ENCODE measurements at places on chromosomes 13 and 19.

- no peak for DNase-seq
These were observed 26.6 kb downstream of the ATP11A start for GRCh38 chr13:112716461-112716820.

DNA sequence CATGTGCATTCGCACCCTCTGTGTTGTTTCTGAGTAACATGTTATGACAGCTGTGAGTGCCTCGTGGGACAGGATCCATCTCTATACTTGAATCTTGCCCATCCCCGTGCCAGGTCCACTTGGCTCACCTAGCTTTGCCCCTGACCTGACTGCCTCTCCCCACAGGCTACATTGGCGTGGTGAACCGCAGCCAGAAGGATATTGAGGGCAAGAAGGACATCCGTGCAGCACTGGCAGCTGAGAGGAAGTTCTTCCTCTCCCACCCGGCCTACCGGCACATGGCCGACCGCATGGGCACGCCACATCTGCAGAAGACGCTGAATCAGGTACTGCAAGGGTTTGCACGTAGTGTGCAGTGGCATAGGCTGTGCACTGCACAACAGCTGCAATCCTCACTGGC lies 53.2 kb downstream of the TMED1 start:
- no peak for DNase-seq

GRCh38 chr19:49340069-49340864 lies 5.1 kb downstream of the CD37 start:
- DNase-seq, result peak; percentile 26

DNA sequence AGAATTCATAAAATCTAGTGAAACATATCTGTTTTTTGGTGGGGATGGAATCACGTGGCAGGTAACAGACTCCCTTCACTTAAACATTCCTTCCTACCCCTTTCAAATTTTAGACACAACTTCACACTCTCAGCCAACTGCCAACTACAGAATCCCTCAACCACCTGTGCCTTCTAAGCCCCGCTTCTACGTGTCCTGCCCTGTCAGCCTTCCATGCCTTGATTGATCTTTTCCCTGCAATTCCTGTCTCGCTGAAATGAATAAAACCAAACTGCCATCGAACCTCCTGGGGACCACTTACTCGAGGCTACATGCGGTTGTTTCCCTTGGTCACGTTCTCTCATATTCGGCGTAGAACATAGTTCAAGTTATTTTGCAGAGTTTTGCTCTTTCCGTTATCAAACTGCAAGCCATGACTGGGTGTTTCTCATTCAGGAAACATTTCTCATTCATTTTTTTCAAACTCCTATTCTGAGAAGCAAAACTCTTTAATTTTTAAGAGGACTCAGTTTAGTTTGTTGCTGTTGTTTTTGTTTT lies 1.1 kb downstream of the ZNF625 start:
- no peak for DNase-seq

DNA sequence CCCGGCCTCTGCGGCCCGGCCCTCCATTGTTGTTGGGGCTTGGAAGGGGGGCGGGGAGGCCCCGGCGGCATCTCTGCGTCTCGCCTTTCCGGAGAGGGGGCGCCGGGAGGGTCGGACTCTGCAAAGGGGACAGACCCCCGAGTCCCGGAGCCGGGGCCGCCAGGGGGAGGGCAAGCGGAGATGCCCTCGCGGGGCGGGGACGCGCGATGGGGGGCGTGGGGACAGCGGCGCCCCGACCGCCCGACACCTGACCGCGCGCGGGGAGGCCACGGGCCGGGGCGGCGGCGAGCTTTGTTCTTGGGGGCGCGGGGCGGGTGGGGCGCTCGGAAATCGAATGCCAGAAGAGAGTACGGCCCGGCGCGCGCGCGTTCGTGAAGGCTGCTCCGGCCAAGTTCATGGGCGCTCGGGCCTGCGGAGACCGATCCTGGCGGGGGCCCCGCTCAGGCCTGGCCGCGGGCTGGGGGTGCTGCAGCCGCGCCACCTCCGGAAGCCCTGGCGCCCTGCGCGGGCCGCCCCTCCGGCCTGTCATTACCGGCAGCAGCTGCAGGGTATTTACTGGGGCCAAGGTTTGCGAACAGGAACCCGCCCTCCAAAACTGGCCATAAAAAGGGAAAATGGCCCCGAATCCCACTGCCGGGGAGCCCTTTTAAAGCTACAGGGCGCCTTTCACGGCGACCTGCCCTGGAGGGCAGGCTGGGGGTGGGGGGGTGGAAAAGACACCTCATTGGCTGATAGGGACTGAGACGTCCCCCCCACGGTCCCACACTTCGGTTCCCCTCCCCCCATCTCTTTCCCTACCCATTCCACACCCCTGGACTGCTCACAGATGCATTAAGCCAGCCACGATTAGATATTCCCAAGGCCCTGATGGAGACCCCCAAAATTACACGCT lies 11.1 kb upstream of the NANOS3 start:
- no peak for DNase-seq

GRCh38 chr19:29326351-29326750 lies 113.4 kb upstream of the UQCRFS1 start:
- DNase-seq, result peak; percentile 2

DNA sequence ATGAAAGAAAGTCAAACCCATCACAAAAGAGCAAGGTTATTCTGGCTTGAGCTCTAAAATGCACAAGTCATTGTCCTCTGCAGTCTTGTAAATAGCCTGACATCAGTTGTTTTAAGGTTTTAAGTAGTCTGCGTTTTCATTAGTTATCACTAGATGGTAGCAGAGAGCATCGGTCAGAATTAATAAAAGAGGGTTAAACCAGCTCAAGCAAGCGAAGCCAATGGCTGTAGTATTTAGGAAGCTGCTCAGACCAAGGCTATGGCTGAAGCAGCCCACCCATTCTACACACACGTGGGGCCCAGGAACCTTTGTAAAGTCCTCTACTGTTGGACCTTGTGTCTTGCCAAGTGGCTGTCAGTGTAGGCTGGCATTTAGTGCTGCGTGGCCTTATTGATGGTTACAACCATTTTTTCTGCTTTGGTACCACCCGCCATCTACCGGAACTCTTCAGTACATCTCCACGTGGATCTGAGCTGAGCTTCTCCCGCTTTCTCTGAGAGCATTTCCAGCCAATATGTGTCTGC lies 13.3 kb upstream of the ZNF57 start:
- peak; percentile 34 for DNase-seq

- no peak for DNase-seq
These were observed 843.0 kb upstream of the ATXN8OS start for GRCh38 chr13:69264362-69265334.

DNA sequence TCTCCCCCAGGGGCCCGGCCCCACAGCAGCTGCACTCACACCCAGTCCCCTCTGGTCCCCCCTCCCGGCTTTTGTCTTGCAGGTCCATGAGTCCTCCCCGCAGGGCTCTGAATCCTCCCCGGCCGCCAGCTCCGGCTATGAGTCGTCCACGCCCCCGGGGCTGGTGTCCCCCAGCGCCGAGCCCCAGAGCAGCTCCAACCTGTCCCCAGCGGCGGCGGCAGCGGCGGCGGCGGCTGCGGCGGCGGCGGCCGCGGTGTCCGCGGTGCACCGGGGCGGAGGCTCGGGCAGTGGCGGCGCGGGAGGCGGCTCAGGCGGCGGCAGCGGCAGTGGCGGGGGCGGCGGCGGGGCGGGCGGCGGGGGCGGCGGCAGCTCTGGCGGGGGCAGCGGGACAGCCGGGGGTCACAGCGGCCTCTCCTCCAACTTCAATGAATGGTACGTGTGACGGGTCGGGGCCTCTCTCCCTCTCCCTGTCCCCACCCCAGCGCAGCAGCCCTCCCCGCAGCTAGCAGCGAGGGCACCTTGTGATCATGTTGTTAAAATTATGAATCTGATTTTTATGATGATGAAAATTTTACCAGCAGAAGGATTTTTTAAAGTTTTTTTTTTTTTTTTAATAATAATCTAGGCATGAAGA lies 3.8 kb downstream of the ZIC2 start:
- DNase-seq, result no peak

- no peak for DNase-seq
These were observed 99.6 kb downstream of the ZNF429 start for GRCh38 chr19:21604951-21605476.

DNA sequence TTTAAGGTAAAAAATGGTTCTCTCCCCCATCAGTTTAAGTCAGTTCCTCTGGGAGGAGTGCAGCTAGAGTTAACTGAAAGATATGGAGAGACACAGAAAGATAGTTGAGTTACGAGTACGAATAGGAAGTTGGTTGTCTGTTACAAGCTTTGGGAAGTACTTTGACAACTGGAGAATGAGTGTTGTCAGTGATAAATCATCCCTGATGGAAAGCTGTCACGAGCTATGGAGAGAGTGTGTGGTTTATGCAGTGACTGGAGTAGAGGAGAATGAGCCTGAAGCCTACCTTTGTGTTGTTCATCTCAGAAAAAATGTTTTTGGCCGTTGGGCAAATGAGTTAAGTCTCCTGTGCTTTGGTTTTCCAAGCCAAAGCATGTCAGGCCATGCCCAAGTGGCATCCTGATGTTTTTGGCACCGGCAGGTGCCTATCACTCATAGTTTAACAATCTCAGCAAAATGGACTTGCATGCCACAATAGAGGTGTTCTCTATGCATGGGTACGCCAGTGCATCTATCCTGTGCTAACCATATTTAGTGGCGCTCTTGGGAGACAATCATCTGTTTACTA lies 350.2 kb downstream of the IRS2 start:
- DNase-seq, result no peak

DNA sequence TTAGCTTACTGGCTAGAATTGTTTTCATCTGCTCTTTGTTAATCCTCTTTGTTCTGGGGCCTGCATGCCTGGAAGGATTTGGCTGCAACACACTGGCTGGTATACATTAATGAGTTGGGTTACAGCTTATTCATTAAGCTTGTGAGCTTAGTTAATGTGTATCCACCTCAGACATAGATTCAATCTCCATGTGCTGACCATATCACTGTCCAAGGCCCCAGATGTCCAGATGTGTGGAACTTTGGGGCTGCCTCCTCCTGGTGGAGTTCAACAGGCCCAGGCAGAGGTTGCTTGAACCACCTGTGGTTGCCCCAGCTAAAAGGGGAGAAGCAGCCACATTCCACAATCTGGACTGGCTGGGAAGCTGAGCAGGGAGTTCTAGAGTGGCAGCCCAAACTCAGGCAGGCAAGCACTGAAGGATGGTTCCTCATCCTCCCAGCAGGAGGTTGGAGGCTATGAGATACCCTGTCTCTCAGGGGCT lies 5.4 kb downstream of the DIAPH3 start:
- DNase-seq, result no peak

DNA sequence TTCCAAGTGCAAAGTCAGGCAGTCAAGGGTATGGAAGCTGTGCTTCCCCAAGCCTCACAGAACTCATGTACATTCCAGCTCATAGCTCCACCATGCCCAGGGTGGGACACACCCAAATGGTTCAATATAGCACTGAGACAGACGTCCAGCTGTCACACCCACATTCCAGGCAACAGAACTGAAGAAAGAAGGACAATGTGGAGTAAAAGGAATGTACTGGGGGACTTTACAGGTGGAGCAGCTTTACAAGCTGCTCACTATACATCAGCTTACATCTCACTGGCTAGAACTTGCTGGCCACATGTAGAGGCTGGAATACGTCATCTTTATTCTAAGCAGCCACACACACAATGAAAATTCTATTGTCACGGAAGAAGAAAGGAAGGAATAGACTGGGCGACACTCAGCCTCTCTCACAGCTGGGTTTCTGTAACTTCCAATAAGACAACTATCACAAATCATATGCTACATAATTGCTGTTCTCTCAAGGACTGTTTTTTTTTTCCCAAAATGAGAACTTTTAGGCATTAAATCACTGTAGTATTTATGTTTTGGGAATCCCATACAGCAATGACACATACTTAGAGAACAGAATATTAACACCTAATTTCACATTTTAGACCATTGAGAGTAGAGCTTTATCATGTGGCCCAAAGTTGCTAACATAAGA lies 86.1 kb downstream of the KLF12 start:
- no peak for DNase-seq

DNA sequence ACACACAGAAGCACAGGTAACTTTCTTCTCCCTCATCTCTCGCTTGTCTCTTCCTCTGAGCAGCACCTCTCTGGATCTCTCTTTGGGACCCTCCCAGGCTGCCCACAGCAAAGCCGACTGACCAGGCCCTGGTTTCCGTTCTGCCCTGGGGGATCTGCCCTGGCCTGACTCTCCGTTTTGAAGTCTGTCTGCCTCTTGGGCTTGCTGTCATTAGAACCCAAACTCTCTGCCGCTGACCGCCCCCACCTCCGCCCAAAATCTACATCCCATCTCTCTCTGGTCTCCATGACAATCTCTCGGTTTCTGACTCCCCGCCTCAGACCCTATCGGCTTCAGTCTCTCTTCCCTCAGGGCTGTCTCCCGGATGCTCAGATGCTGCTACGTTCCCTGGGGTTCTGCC lies 6.9 kb downstream of the KCNC3 start:
- no peak for DNase-seq

DNA sequence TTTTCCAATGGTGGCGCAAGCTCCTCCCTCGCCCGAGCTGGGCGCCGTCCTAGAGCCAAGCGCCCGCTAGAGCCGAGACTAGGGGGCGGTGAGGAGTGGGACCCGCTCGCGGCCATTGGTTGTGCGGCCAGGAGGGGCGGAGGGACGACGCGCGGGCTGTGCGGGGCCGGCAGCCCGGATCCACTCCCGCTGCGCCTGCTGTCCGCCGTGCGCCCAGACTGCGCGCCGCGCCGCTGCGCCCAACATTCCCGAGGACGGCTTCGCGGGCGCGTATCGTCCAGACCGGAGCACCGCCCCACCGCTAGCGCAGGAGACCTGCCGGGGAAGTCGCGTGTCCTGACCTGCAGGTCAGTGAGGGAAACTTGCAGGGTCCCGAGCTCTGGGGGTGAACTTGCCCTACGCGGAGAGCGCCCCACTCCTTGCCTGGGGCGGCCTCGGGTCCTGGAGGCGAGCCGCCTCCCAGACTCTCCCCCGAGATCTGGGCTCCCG lies at the start of gene SERTM1:
Gene SERTM1 (plus strand): TSS at position 183 of the 489 bp plus-strand sequence. CDS start 21,059 bp downstream, outside the sequence.
- DNase-seq, result no peak

DNA sequence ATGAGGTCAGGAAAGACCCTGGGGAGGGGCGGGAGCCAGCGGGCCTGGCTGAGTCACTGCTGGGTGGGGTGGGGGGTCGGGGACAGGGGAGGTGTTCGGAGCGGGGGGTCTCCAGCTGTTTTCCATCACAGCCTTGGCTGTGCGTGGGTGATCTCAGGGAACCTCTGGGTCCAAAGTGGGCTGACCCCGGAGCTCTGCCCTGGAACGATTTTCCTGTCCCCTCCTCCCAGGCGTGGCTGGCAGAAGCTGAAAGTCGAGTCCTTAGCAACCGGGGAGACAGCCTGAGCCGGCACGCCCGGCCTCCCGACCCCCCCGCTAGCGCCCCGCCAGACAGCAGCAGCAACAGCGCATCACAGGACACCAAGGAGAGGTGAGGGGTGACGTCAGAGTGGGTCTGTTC lies 10.6 kb downstream of the TRIP10 start:
- no peak for DNase-seq

- no peak for DNase-seq
These were observed 31.3 kb upstream of the FOXO1 start for GRCh38 chr13:40697711-40698110.

GRCh38 chr13:43072394-43072793 lies 49.0 kb downstream of the DNAJC15 start:
- no peak for DNase-seq

GRCh38 chr13:44884076-44884729 lies 105.1 kb downstream of the NUFIP1 start:
- no peak for DNase-seq

All from inflammatory macrophage treated with lipopolysaccharide for 1 hour (primary cell).